ENCODE measurements at places on chromosomes 3 and 15. TPM values are rescaled to one million over a fixed set of nuclear protein-coding genes. Genes with fewer than 3 reads are reported as not detected.
A peak's percentile ranks its signal among the peaks of the same experiment; 100 is the strongest.

The SAMMSON gene
- not detected for total RNA-seq

The CFAP20DC gene
- not detected for total RNA-seq

DNA sequence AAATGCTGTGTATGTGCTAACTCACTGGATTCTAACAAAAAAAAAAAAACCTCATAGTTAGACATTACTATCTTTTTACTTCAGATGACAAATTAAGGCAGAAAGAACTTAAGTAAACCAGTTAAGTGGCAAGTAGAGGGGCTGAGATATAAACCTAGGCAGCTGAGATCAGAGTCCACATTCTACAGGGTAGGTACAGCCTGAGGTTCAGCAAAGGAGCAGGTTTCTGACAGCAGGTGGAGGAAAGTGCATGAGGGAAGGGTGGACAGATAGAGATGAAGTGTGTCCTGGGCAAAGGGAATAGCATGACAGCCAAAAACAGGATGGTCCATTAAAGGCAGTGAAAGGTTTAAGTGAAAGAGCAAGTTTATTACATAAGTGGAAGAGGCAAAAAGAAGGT, 329.2 kb downstream of the ULK4 start:
- DNase-seq: no peak

DNA sequence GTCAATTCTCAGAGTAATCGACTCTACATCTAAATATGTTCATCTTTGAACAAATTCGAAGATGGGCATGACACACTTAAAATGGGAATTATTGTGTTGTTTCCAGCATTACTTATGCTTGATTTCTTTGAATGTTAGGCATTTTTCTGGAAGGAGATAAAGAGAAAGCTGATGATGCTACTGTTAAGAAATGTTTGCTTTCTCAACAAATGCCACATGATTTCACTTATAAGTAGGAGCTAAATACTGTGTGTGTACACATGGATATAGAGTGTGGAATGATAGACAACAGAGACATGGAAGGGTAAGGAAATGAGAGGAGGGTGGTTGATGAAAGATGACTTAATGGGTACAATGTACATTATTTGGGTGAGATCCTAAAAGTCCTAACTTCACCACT, 400.9 kb downstream of the TBL1XR1 start:
- DNase-seq: no peak

GRCh38 chr15:51965691-51966090, 5.9 kb downstream of the LEO1 start:
- no peak for DNase-seq

DNA sequence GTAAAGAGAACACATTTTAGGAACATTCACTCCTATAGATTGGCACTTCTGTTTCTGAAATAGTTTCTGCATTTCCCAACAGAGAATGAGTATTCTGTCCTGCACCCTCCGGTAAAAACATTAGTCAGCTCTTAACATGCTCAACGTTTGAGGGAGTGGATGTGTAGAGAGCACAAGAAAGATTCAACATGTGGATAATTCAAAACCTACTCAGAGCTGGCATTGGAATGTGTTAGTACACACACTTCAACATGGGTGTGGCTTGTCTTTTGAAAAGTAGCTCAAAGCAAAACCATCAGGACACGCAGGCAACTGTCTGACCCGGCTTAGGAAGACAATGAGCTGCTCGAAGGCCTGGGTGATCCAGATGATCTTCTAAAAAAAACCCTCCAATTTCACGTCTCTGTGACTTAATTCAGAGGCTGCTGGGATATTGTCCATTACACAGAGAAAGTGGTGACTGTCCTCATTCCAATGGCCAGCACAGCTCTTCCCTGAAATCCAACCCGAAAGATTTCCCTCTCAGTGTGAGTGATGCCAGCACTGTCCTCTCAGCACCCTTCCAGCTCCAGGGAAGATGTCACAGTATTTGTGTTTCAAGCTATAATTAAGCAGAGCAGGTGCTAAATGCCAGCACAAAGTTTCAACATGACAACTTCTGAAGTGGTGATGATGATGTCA, 18.1 kb downstream of the FBN1 start:
- no peak for DNase-seq

DNA sequence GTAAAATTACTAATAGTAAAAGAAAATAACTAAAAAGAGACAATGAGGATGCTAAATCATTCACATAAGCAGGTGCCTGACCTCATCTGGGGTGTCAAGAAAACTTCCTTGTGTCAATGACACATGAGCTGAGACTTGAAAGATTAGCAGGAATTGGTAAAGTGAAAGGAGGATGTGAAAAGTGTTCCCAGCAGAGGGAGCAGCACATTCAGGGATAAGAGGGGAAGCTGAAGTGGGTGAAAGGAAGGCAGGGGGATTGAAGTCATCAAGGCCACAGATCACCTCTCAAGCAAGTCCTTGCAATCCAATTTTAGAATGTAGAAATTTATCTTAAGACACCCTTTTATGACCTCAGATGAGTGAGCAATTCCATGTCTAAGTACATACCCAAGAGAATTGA, 60.2 kb upstream of the ACP3 start:
- peak; percentile 27 for DNase-seq

GRCh38 chr3:129727707-129728106, 121.2 kb upstream of the PLXND1 start:
- DNase-seq: no peak

DNA sequence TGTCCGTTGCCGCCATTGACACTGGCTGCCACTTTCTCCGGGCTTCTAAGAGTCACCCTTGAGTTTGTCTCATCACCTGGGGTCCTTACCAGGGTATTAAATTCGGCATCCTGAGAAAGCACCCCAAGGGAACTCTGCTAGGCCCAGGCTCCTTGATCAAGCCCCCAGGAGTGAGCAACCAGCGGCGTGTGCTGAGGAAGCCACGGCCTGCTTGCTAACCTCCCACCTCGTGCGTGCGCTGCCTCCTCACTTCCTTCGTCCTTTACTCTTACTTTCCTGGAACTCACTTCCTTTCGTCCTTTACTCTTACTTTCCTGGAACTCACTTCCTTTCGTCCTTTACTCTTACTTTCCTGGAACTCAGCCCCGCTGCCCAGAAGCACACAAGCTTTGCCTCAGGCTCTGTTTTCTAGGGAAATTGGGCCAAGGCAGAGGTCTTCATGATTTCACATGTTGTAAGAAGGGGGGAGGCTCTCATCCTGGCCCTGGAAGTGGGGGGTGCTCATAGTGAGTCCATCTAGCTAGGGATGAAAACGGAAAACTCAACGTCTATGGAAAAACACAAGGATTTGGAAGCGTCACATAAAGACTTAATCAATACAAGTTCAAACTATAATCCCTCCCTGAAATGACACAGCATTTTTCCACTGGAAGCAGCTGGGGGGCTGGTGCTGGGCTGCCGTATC, 36.7 kb upstream of the BDH1 start:
- DNase-seq: no peak

- no peak for DNase-seq
Observed at GRCh38 chr3:171333784-171334464, 126.3 kb downstream of the TNIK start.

DNA sequence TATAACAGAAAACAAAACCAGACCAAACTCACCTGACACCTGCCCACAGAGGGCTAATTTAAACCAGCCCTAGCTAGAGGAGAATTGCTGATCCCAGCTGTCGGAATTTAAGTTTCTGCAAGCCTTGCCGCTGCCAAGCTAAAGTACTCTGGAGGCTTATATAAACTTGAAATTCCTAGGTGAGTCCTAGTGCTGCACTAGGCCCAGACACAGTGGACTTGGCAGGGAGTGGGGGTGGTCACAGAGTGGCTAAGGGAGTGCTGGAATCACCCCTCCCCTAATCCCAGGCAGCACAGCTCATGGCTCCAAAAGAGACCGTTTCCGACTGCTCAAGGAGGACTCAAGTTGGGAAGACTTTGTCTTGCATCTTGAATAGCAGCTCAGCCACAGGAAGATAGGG, 17.6 kb downstream of the TMCO5A start:
- no peak for DNase-seq

DNA sequence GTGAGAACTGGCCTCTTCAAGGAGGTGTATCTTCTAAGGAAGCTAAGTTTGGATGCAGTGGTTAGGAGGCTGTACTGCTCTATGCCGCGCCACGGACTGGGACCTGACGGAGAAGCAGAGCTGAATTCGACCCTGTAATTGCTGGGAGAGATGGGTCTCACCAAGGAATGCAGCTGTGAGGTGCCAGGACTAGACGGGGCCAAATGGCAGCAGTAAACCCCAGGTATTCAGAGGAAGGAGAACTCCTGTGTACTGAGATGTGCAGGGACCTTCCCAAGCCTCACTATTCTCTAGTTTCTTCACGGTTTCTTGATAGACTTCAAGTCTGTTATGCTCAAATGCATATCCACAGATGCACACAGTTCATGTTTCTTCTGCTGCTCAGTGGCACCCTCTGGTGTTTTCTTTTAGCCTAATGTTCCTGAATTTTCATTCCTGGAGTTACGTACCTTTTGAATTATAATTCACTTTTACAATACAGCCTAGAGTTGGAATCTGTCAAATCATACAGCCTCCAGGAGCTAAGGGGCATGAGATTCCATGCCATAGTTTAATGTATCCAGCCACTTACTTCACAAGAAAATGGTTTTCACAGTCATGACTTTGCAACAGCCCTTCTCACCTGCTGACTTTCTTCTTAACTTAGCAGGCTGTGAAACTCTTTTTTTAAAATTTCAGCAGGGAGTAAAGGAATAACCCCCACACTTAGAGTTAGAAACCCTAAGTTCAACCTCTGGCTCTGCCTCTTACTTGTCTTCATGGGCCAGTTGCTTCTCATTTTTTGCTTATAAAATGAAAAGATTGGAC, 61.8 kb downstream of the GLDN start:
- DNase-seq: peak; percentile 15

DNA sequence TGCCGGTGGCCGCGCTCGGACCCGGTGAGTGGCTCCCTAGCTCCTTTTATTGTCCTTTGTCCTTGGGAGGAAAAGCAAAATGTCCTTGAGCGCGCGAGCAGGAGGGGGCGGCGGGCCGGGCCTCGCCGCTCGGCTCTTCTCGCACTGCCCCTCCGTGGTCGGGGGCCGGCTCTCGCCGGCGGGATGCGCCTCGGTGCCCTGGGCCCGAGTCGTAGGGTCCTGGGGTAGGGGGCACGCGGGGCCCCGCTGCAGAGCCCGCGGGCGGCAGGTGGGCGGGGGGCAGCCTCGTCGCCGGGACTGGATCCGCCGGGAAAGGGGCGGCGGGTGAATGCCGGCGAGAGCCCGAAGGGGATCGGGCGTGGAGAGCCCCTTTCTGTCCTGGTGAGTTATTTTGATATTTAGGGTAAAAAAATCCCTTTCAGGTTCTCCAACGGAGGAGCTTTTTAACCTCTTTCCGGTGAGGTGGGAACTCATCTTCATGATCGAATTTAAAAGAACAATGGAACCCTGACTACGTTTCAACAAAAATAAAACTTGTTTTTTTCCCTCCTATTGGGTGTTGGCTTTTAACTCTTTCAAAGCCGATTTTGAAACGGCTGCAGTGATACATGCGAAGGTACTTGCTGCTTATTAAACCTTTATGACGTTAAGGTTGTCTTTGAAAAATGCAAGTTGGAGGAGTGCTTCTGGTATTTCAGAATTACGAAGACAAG, 16.8 kb upstream of the CHD2 start:
- no peak for DNase-seq

DNA sequence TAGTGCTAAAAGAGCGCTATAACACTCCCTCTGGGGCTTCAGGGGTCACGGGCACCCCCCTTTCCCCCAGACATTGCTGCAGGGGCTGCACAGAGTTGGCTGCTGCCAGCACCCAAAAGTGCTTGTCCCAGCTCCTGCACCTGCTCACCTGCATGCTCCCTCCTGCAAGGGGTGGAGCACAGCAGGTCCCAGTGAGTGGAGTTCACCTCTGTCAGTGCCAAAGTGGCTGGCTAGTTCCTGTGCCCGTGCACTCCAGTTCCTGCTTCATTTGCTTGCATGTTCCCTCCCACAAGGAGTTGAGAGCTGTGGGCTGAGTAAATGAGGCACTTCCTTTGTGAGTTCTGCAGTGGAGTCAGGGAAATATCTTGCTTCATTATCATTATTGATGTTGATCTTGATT, 476.9 kb downstream of the SQOR start:
- no peak for DNase-seq
